ENCODE measurements at places on chromosomes 3 and 15. TPM values are rescaled to one million over a fixed set of nuclear protein-coding genes. Genes with fewer than 3 reads are reported as not detected.

DNA sequence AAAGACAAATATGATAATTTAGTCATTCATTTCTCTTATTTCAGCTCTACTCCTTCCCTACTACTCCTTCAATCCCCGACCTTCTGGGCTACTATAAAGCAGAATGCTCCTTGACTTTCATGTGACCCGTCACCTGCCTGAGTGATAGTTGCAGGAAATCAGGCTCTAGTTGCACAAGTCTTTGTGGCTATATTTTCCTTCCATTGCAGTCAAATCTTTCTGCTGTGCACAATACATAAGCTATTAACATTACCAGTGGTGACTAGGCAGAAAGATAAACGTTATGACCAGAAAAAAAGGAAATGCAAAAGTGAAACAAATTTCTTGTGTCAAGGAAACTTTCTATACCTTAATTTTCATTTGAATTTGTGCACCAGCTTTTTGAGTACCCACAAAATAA lies 2.3 kb downstream of the SUCNR1 start:
- no peaks in the 10 kb centered on the region for H3K4me1 ChIP-seq
- no peak for DNase-seq
- H3K36me3 ChIP-seq = no peaks in the 10 kb centered on the region
- H3K27ac ChIP-seq = no peak overlapping the region
- H3K4me3 ChIP-seq = no peak overlapping the region
- H3K27me3 ChIP-seq = no peaks in the 10 kb centered on the region

- no peaks in the 10 kb centered on the region for H3K36me3 ChIP-seq
- peak overlapping the region; percentile 35 for H3K27ac ChIP-seq
- no peaks in the 10 kb centered on the region for H3K27me3 ChIP-seq
- H3K4me1 ChIP-seq = peaks cover 3% of the 10 kb centered on the region
- peak; percentile 38 for DNase-seq
Observed at GRCh38 chr15:57609805-57610529, 18.3 kb downstream of the MYZAP start.

- no peaks in the 10 kb centered on the region for H3K27me3 ChIP-seq
- DNase-seq = no peak
- H3K4me3 ChIP-seq = no peak within 1 kb of the TSS
- no peaks in the 10 kb centered on the region for H3K36me3 ChIP-seq
- H3K27ac ChIP-seq = no peak within 1 kb of the TSS
Observed at GRCh38 chr3:129060276-129061022, at the start of gene GP9. TSS of gene GP9 (plus strand) at chr3:129060779. CDS start at chr3:129061740, 961 bp downstream.

The ISLR gene
- 71.8 TPM for total RNA-seq

The CPLX3 gene
- total RNA-seq = not detected

DNA sequence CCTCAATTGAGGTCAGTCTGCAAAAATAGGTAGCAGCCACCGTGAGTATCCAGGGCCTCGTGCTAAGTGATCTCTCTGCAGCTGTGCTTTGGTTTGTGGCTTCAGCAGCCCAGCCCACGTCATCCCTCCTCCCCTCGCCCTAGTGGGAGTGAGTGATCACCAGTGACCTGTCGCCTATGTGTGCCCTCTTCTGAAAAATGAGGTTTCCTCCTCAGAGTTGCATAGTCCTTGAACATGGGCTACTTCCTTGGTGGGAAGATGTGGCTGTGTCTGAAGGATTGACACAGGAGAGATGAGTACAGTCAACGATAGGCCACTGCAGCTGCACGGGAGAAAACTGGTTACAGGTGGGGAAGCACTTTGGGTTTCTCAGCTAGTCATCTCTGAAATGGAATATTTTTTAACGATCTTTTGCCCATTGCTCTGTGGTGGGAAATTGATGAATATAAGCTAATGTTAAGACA lies 144.8 kb upstream of the BHLHE40 start:
- peaks cover 6% of the 10 kb centered on the region for H3K4me1 ChIP-seq
- no peaks in the 10 kb centered on the region for H3K36me3 ChIP-seq
- no peaks in the 10 kb centered on the region for H3K27me3 ChIP-seq
- H3K4me3 ChIP-seq = no peak overlapping the region
- no peak overlapping the region for H3K27ac ChIP-seq

The ARRDC4 gene
- 25.8 TPM for total RNA-seq

GRCh38 chr15:51356147-51356546 lies 14.7 kb downstream of the GLDN start:
- H3K27ac ChIP-seq = no peak overlapping the region
- no peak for DNase-seq
- H3K36me3 ChIP-seq = no peaks in the 10 kb centered on the region
- no peak overlapping the region for H3K4me3 ChIP-seq

- no peaks in the 10 kb centered on the region for H3K27me3 ChIP-seq
- no peak for DNase-seq
- no peak overlapping the region for H3K27ac ChIP-seq
- H3K4me1 ChIP-seq = no peaks in the 10 kb centered on the region
Observed at GRCh38 chr3:126773167-126773566, 69.1 kb downstream of the CHCHD6 start.

All from breast epithelium (tissue), 4 donors.